ENCODE measurements at places on chromosomes 1 and 21.

DNA sequence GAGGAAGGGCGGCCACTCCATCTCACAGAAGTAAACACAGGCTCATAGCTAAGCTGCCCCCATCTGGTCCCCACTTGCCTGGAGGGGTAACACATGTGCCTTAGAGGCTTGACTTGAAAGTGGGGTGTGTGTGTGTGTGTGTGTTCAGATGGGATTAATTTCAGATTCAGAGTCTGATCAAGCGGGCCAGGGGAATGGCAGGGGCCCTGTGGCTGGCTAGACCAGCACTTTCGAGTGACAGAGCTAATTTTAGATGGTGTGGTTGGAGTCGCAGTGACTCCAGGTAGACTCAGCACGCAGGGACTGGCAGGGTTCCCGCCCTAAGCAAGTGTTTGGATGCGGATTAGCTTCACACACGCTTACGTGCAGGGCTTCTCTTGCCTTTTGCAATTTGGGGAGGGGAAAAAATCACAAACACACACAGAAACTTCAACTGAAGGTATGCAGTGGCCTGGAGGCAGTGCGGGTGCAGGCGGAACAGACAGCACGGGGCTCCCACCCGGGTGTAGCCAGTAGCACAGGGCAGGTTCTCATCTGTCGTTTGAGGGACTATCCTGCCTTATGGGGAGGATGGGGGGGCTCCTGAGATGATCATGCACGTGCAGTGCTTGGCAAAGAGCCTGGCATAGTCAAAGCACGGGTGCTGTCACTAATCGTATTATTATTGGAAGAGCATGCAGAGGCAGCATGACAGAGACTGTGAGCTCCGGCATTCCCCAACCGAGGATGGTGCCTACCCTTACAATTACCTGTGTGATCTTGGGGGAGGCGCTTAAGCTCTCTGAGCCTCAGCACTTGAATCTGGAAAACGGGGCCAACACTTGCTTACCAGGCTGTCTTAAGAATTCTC lies 1.3 kb downstream of the EDN2 start:
- DNase-seq, result no peak

DNA sequence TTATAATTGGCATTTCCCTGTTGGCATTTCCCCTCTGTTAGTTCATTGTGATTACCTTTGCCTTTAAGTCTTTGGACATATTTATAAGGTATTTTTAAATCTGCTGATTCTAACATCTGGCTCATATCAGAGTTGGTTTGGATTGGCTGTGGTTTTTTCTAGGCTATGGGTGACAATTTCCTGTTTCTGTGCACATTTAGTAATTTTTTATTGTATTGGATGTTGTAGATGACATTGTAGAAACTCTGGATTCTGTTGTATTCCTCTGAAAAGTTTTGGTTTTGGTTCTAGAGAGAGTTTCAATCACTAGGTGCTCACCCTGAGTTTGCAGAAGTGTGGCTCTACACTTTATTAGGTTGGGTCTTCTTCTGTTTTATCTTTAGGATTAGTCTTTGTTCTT lies 110.1 kb upstream of the ARHGEF16 start:
- no peak for DNase-seq

- DNase-seq, result no peak
Measured at GRCh38 chr21:37228003-37228400, 39.1 kb downstream of the VPS26C start.

- no peak for DNase-seq
Measured at GRCh38 chr1:25066731-25067517, 136.8 kb upstream of the RUNX3 start.

DNA sequence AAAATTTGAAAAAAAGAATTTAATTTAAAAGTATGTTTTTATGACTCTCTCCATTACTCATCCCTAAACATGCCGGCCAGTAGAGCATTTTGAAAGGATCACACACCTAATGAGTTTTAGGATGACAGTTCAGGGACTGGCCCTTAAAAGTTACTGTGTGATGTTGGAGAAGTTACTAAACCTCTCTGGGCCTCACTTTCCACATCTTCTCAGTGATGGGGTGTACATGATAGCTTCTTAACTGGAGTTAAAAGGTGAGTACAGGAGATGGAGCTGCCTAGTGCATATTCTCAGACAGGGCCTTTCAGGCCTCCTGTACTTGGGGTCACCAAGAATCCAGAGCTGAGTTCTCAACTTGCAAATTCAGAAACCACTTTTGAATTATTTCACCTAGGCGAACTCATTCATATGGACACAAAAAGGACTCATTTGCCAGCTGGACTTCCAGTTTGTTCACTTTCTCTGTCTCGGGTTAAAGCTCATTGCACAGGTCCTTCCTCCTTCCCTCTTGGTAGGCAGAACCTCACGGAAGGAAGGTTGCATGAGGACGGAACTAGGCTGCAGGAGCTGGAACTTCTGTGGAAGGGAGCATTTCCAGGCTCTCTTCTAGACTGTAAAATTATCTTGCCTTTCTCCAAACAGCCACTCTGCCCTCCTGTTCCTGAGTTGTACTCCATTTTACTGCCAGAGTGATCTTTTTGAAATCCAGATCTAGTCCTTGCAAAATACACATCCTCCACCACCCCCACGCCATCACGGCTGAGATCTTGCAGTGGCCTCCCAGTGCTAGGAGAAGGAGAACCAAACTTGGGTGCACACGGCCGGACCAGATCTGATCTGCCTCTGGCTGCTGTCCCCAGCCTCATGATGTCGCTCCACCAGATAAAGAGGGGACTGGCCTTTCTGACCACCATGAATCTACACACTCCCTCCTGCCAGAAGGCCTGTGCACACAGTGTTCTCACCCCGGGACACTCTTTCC lies 4.3 kb upstream of the SLC30A1 start:
- DNase-seq, result no peak

GRCh38 chr1:235907187-235907896 lies 40.6 kb upstream of the LYST start:
- no peak for DNase-seq

DNA sequence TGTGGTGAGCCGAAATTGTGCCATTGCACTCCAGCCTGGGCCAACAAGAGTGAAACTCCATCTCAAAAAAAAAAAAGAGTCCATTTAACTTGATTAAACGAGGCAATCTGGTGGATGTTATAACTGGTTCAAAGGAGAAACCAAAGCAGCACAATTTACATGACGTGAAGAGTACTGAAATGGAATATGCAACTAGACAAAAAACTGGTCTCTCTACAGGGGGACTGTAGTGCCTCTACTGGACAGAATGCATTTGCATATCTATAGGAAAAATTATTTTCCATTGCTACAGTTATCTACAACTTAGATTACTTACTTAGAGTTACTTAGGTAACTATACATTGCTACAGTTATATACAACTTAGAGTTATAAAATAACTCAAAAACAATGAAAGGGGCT lies 2.7 kb upstream of the CAPN2 start:
- DNase-seq, result no peak

All from retinal pigment epithelial cell (primary cell).